ENCODE measurements at places on chromosomes 5 and 9.

GRCh38 chr5:181260720-181261319 lies at the start of gene TRIM52:
Gene TRIM52, minus strand, starts transcription at chr5:181261143. Its CDS starts 330 bp downstream, at chr5:181260813.
- no peak for DNase-seq

DNA sequence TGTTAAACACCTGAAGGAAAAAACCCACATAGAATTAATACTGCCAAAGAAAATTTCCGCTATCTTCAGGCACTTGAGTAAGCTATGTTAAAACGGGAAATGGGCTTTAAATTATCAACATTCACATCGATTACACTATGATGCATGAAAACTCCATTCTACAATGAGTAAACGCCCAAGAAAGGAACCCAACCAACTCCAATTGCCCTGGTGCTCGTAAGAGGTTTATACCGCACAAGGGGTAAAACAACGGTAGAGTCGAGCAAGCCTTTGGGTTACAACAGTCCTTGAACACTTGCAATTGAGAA lies 1.0 kb downstream of the AGTPBP1 start:
- DNase-seq, result no peak

- no peak for DNase-seq
These were observed 21.6 kb downstream of the RAPGEF6 start for GRCh38 chr5:131613423-131613822.

- no peak for DNase-seq
These were observed 2.6 kb upstream of the ENC1 start for GRCh38 chr5:74643111-74643562.

GRCh38 chr5:111726986-111727385 lies 30.0 kb downstream of the NREP start:
- no peak for DNase-seq

GRCh38 chr5:91534332-91534731 lies 151.2 kb upstream of the ARRDC3 start:
- no peak for DNase-seq
